ENCODE measurements at places on chromosomes 1 and 21.

DNA sequence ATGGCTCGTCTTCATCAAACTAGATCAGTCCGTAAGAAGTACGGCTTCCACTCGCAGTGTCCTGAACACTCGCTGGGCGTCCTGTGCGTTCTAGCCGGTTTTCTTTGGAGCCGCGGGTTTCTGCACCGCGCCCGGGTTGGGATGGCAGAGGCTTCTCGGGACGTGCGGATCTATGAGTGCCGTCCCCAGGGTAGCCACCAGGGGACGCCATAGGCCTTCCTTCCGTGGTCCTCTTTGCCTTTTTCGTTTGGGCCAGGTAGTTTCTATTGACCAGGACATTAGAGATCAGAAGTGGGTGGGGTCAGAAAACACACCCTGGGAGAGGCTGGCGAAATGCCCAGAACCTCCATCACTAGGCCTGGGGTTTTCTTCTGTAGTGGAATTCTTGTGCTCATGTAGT, 273.8 kb downstream of the FAM72C start:
- DNase-seq, result no peak

GRCh38 chr1:196461521-196461920, 146.7 kb downstream of the KCNT2 start:
- DNase-seq, result no peak

- DNase-seq, result no peak
Measured at GRCh38 chr1:40872276-40872675, 10.1 kb upstream of the CITED4 start.

DNA sequence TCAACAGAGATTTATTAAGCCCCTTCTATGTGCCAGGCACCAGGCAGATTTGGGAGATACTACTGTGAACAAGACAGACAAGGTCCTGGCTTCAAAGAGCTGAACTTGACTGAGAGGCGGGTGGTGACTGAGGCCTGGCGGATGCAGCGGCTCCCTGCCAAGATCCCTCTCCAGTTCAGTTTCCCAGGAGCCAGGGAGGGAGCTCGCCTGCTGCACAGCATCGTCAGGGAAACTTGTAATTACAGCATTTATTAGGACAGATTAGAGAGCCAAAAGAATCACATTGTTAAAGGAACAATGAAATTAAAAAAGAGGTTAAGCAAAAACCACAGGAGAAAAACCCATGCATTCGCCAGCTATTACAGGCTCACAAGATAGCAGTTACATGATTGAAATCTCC, 55.3 kb downstream of the ETS2 start:
- no peak for DNase-seq

DNA sequence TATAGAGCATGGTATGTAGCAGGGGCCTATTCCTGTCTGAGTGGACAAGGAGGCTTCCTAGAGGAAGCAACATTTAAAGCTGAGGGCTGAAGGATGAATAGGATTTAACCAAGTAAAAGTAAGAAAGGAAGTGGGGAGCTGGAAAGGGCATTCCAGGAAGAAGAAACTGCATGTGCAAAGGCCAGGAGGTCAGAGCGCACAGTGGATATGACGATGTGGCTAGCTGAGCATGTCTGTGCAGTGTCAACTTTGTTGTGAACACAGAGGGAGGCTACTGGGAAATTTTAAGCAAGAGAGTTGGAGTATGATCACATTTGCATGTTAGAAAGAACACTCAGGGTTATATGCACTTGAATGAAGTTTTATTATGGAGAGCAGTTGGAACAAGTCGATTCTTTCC, 28.6 kb upstream of the JUN start:
- no peak for DNase-seq

- DNase-seq, result no peak
Measured at GRCh38 chr1:119964673-119965363, 68.5 kb upstream of the ADAM30 start.

GRCh38 chr1:202599669-202600431, 110.4 kb downstream of the SYT2 start:
- peak; percentile 34 for DNase-seq

- DNase-seq, result peak; percentile 99
Measured at GRCh38 chr1:11842154-11843041, 5.2 kb downstream of the NPPA start.

DNA sequence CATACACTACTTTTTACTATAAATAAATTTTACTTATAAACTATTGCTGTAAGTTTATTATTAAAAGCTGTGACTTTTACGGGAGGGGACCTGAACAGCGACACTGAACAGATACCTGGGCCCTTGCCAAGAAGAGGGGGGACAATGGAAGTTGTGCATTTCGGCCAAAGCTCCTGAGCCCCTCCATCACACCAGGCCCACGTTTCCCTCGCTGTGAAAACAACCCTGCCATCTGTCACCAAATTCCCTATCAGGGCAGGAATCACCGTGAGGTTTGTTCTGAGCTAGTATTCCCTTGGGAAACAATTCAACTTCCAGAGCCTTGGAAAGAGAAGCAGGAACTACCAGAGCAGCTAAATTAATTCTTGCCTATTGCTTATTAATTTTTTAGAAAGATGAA, 37.0 kb downstream of the VTCN1 start:
- no peak for DNase-seq

DNA sequence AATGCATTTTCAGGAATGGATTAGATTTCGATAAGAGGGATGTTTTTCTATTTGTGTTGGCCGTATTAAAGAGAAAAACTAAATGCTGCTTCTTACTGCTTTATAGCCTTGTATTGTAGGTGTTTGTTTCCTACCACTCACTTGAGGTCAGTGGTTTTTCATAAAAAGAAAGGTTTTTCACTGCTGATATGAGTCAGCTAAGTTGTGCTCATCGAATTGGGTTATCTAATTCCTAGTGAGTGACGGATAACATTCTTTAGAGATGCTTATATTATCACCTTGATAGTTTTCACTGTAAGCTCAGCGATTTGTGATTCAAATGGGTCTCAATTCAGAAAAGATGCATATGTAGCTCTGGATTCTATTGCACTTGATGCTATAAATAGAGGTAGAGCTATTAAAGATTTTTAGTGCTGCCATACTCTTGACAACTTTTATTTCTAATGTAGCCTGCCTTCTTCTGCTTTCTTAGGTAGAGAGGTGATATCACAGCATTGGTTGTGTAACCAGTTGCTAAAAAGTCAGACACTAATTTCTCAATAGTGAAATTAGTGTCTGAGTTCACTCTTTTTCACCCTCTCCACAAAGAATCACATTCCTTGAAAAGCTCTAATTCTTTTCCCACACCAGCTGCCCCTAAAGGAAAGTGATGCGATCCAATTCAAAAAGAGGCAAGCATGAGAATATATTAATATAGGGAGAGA, 180.0 kb downstream of the RASAL2 start:
- DNase-seq, result no peak

- DNase-seq, result no peak
Measured at GRCh38 chr1:209743145-209743482, 12.7 kb upstream of the TRAF3IP3 start.

DNA sequence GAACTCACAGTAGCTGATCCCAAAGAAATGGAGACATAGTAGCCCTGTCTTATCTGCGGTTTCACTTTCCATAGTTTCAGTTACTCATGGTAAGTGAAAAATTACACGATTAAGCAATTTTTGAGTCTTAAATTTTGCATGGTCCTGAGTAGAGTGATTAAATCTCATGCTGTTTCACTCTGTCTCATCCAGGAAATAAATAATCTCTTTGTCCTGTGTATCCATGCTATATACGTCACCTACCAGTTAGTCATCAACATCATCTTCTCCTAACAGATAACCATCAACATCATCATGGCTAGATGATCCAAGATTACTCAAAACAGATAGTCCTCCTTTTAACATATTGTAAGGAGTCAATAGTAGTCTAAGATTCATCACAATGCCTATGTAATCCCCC, 1589.3 kb downstream of the BRINP3 start:
- no peak for DNase-seq

- DNase-seq, result no peak
Measured at GRCh38 chr1:91895832-91896556, 10.0 kb upstream of the TGFBR3 start.

DNA sequence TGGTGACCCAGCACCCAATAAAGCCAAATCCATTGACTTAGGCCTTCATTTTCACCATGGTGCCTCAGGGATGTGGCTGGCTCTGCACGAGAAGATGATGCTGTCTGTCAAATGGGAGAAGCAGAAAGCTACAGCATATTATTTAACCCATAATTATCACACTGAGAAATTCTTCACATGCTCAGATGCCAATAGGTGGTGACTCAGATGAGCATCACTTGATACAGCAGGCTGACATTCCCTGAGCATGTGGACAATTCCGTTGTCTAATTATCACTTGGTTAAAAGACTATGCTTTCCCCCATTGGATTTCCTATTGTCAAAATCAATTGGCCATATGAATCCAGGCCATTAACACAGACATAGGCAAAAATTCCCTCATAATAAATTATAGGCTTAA, 44.0 kb upstream of the HSD3B1 start:
- no peak for DNase-seq

- no peak for DNase-seq
Measured at GRCh38 chr21:15638856-15639549, 90.8 kb upstream of the USP25 start.

DNA sequence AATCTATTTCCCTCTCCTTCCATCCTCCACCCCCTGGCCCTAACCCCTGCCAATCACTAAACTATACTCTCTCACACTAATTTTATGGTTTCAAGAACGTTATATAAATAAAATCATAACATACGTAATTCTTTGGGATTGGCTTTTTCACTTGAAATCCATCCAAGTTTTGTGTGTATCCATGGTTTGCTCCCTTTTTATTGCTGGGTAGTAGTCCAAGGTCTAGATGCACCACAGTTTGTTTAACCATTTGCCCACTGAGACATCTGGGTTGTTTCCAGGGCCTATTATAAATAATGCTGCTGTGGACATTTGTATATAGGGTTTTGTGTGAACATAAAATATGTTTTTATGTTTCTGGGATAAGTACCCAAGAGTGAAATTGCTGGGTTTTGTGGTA, 61.4 kb downstream of the TEX35 start:
- DNase-seq, result no peak

DNA sequence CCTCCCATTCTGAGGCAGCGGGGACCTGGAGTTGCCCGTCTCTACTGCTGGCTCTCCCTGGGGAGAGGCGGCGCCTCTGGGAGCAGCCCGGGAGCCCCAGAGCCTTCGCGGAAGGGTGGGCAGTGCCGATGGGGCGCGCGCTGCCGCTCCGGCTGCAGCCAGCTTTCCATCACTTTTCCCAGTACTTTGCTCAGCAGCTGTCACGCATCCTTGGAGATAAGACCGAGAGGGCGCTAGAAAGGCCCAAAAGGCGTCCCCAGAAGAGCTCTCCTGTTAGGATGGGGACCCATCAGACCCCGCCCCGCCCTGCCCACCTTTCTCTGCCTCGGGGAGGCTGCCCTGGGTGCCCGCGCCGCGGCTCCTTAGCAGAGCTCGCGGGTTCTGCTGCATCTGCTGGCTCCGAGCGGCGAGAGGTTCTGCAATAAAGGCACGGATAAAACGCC, 534 bp downstream of the KCNH1 start:
- DNase-seq, result no peak

- no peak for DNase-seq
Measured at GRCh38 chr21:42266971-42267556, 48.1 kb downstream of the ABCG1 start.

- no peak for DNase-seq
Measured at GRCh38 chr1:100100202-100100601, 32.5 kb downstream of the SASS6 start.

DNA sequence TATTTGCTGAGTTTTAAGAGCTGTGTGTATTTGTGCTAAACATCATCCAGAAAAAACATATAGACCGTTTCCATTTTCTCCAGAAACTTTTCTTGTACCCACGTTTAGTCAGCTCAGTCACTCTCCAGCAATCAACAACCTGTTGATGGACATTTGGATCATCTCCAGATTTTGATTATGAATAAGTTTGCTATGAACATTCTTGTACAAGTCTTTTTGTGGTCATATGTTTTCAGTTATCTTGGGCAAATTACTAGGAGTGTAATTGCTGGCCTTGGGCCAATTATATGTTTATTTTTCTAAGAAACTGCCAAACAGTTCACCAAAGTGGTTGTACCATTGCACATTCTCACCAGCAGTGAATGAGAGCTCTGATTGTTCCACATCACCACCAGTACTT, 221.8 kb downstream of the CENPF start:
- DNase-seq, result no peak

- DNase-seq, result no peak
Measured at GRCh38 chr1:15445390-15446122, 7.3 kb downstream of the CTRC start.

- peak; percentile 31 for DNase-seq
Measured at GRCh38 chr21:30194701-30195299, 21.1 kb downstream of the CLDN8 start.

GRCh38 chr1:47842228-47842919, 154.8 kb downstream of the TRABD2B start:
- DNase-seq, result no peak

- DNase-seq, result no peak
Measured at GRCh38 chr1:24360681-24361080, 41.5 kb downstream of the GRHL3 start.

GRCh38 chr1:205026181-205026580, 16.8 kb upstream of the CNTN2 start:
- no peak for DNase-seq

DNA sequence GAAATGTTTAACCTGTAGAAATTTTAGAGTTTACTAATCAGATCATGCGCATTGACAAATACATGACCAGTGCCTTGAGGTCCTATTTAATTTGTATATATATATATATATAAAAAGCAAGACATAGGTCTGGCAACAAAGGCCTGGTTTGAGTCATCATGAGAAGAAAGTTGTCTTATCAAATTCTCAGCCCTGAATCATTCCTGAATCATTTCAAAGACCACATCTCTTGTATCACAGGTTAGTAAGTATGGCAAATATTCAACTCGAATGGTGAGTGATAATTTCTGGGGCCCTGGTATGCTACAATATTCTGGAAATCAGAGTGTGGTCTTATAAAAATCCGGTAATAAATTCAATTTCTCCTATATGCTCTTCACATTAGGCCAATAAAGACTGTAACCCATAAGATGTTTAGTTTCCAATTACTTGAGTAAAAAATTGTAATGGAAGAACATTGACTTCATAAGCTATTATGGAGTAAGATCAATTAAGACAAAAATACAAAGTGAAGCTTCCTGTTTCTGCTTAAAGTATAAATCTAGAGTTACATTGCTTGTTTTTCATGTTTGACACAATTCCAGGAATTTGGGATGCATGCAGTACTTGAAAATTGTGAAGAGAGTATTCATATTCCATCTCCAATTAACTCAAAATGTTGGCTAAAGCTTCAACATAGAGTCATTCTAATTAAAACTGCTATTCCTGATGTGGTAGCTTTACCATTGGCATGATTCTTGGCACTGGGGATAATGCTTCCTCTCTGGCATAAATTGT, 309.4 kb downstream of the BRINP3 start:
- no peak for DNase-seq

Measured in CMK (cell line).